ENCODE measurements at places on chromosomes 16 and 17. TPM values are rescaled to one million over a fixed set of nuclear protein-coding genes. Genes with fewer than 3 reads are reported as not detected.

The GRAP gene
- total RNA-seq: 5.3 TPM

The WNT9B gene
- total RNA-seq: 0.50 TPM

The ZFP3 gene
- 6.4 TPM for total RNA-seq

GRCh38 chr17:78168242-78168902 lies at the start of gene SYNGR2:
TSS of gene SYNGR2 (plus strand) at chr17:78168581. CDS start at chr17:78168617, 36 bp downstream.
- H3K36me3 ChIP-seq: no peaks in the 10 kb centered on the region
- peak within 1 kb of the TSS; percentile 84 for H3K27ac ChIP-seq
- H3K4me3 ChIP-seq: peak within 1 kb of the TSS; percentile 77
- peaks cover 24% of the 10 kb centered on the region for H3K4me1 ChIP-seq
- H3K27me3 ChIP-seq: no peaks in the 10 kb centered on the region
- DNase-seq: peak; percentile 84

The TPSD1 gene
- total RNA-seq: 1.1 TPM

- no peaks in the 10 kb centered on the region for H3K36me3 ChIP-seq
- no peaks in the 10 kb centered on the region for H3K27me3 ChIP-seq
- peaks cover 42% of the 10 kb centered on the region for H3K4me1 ChIP-seq
- peak overlapping the region; percentile 71 for H3K27ac ChIP-seq
Observed at GRCh38 chr16:4328046-4328781, 12.3 kb downstream of the GLIS2 start.

DNA sequence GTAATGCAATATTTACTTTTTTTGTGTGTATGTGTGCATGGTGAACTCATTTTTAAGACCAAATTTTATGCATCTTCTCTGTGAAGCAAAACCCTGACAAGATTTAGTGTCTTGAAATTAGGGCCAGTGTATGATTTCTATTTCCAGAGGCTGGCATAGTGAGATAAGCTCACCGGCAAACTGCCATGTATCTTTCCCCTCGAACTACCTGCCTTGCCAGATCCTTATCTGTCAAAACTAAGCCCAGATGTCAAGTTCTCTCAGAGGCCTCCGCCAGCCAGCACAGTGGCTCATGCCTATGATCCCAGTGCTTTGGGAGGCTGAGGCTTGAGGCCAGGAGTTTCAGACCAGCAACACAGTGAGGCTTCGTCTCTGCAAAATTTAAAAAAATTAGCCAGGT lies 10.0 kb downstream of the USP32 start:
- DNase-seq: no peak
- H3K4me1 ChIP-seq: no peaks in the 10 kb centered on the region
- no peak overlapping the region for H3K27ac ChIP-seq

DNA sequence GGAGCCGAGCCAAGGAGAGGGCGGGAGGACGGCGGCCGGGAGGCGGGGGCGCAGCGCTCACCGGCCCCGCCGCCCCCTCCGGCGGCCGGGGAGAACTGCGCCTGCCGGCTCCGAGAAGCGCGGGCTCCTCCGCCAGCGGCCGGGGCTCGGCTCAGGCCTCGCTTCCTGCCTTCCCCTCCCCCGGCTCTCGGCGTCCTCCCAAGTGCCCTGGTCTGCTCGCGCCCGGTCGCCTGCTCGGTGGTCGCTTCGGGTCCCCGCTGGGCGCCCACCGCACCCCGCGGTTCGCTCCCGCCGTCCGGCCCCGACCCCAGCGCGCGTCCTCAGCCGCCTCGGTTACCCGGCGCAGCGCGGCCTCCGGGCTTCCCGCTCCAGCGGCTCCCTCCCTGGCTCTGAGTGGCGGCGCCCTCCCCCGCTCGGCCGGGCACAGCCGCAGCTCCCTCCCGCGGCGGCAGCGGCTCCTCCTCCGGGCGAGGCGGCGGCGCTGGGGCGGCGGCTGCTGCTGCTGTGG lies 313 bp downstream of the UBTF start:
- no peaks in the 10 kb centered on the region for H3K27me3 ChIP-seq
- H3K4me3 ChIP-seq: peak overlapping the region; percentile 78
- peaks cover 31% of the 10 kb centered on the region for H3K4me1 ChIP-seq
- no peaks in the 10 kb centered on the region for H3K36me3 ChIP-seq
- peak; percentile 56 for DNase-seq

- no peaks in the 10 kb centered on the region for H3K4me1 ChIP-seq
- H3K27me3 ChIP-seq: no peaks in the 10 kb centered on the region
- H3K36me3 ChIP-seq: no peaks in the 10 kb centered on the region
- H3K4me3 ChIP-seq: no peak overlapping the region
Observed at GRCh38 chr17:66573078-66573477, 261.8 kb upstream of the CACNG5 start.

The PROCA1 gene
- total RNA-seq: 322 TPM

The HID1 gene
- total RNA-seq: 40.9 TPM

The HBA1 gene
- 11.7 TPM for total RNA-seq

DNA sequence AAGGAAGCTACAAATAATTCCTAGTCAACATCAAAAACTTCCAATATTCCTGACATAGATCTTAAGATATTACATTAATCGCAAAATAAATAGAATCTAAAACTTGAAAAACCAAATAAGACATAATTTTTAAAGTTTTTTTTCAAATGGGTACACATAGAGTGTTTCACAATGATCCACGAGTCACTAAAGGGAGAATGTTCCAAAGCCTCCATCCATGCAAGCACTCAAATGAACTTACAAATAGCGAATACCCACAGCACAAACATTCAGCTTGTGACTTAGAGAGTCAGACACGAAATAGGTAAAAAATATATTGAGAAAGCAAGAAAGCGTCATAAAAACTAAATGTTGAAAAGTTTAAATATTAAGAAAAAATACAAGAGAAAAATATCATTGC lies 65.7 kb downstream of the CEP112 start:
- no peaks in the 10 kb centered on the region for H3K36me3 ChIP-seq
- DNase-seq: no peak
- no peaks in the 10 kb centered on the region for H3K4me1 ChIP-seq
- H3K4me3 ChIP-seq: no peak overlapping the region
- no peaks in the 10 kb centered on the region for H3K27me3 ChIP-seq

GRCh38 chr16:28981517-28981916 lies 3.3 kb upstream of the LAT start:
- no peak overlapping the region for H3K4me3 ChIP-seq
- H3K27ac ChIP-seq: no peak overlapping the region
- H3K4me1 ChIP-seq: no peaks in the 10 kb centered on the region
- no peaks in the 10 kb centered on the region for H3K27me3 ChIP-seq

The SLC16A13 gene
- total RNA-seq: 2.2 TPM
